Activated CD8-positive, alpha-beta memory T cell treated with anti-CD3 and anti-CD28 coated beads for 1 hour (primary cell): ENCODE measurements at places on chromosomes 12 and 14.

GRCh38 chr14:68397822-68398221 lies 395.0 kb downstream of the ZFP36L1 start:
- DNase-seq, result no peak

DNA sequence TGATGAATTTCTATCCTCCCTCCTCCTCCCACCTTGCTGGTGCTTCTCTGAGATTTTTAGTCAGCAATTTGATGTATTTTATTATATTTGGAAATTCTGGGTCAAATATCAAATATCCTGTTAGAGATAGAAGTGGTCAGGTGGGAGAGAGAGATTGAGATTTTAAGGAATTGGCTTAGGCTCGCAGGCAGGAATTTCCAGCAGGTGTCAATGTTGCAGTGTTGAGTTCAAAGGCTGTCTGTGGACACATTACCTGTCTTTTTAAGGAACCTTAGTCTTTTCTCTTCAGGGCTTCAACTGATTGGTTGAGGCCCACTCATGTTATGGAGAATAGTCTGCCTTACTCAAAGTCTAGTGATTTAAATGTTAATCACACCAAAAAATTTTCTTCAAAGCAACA lies 457.3 kb downstream of the FLRT2 start:
- DNase-seq, result no peak

- no peak for DNase-seq
Measured at GRCh38 chr12:113295886-113296556, 38.9 kb downstream of the SLC8B1 start.

DNA sequence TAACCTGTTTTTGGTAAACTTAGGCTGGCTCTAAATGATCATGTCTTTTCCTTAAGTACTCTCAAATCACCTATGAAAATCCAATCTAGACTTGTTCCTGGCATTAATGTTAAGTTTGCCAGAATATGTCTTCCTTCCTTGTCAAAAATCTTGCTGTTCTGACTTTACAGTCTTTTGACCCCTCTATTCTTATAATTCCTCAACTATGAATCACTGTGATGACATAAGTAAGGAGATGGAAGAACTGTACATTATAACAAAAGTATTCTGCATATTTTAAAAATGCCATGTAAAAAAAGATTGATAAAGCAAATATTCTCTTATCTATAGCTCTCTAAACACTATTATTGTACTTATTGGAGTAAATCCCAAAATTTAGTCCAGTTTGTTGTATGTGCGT lies 51.4 kb upstream of the BAZ1A start:
- no peak for DNase-seq

DNA sequence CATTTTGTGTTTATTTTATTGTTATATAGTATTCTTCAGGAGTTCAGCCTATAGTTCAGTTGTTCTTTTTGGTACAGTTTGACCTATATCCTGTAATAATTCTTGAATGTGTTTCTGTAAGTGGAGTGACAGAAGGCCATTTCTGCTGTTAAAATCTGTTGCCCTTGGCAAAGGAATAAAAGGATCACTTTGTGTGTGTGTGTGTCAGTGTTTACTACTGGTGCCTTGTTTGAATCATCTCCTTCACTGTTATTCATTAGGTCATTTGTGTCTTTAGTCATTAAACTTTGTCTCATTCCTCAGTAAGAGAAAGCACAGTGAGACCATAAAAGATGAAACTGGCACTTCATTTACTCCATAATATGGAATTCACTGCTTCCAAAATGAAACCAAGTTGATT lies 130.7 kb downstream of the TMTC2 start:
- DNase-seq, result no peak

GRCh38 chr12:65656891-65657351 lies 167.4 kb upstream of the HMGA2 start:
- no peak for DNase-seq

DNA sequence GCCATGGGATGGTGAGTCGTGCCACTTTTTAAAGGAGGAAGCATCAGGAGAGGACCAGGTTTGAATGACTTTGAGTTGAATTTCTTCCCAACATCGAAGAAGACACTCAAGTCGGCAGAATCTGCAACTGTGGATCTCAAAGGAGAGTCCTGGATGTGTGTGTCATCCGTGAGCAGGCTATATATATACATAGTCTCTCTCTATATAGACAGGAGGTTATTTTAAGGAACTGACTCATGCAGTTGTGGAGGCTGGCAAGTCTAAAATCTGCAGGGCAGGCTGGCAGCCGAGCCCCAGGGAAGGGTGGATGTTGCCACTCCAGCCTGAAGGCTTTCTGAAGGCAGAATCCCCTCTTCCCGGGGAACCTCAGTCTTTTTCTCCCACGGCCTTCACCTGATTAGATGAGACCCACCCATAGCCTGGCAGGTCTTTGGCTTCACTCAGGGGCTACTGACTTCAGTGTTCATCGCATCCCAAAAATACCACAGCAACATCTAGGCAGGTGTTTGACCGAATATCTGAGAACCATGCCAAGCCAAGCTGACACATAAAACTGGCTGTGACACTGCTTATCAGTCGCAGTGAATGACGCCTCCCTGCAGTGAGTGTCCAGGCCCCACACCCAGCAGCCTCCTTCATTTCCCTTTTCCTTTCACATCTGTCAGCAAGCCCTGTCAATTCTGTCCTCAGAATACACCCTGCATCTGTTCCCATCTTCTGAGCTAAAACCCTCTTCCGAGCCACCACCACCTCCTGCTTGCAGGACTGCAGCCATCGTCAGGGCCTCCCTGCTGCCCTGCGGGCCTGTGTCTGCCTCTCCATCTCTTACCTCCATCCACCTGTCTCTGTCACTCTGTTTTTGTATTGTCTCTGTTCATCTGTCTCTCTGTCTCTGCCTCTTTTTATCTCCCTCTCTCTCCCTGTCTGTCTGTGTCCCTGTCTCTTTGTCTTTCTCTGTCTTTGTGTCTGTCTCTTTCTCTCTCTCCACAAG lies 54.0 kb downstream of the ZNF664 start:
- DNase-seq, result no peak

DNA sequence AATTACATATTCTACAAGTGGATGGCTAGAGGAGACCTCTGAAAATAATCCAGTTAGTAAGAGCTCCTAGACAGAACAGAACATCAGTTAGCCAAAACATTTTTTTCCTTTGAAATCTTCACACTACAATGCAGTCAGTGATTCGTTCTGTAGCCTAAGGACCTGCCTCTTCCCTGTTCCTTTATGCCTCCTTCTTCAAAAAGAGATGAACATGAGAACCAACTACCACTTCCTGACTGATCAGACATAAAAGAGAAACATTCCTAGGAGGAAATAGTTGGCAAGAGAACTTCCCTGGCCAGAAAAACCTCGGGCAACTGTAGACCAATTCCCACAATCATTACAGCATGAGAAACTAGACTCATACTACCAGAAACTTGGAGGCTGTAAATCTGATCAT lies 29.4 kb downstream of the ITPR2 start:
- DNase-seq, result no peak

- DNase-seq, result no peak
Measured at GRCh38 chr12:105554223-105554678, 223.8 kb downstream of the C12orf75 start.

DNA sequence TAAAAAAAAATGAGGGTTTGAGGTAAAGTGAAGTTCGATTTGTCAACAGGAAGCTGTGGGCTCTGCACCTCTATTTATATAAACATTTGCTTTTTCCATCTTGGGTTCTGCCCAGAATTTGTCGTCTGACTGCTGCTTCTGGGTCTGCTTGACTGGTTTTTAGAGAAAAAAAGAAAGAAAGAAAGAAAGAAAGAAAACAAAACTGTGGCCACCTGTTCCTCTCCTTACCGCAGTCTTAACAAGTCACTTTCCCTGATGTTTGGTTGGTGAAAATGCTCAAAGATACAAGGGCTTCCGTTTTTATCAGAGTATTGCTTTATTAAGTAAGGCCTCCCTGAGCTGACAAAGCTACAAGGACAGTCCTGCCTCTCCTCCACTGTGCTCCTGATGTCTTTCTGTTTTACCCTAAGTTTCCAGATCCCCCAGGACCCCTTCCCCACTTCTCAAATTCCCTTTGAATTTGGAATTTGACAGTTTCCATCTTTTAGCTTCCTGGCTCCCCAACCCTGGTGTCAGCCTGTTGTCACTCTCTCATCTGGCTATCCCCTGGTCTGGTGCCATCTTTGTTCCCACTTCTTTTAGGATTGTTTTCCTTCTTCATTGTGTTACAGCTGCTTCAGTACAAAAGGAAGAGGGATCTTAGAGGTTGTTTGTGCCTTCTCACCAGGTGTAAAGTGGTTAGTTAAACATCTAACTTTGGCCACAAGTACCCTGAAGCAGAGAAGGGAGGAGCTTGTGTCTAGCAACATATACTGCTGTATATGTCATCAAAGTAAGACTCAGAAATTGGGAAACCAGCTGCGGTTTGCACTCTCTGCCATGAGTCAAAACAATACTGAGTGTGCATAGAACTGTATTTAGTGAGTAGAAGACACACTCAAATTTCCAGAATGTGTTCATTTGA lies 18.0 kb downstream of the MFAP5 start:
- peak; percentile 12 for DNase-seq

DNA sequence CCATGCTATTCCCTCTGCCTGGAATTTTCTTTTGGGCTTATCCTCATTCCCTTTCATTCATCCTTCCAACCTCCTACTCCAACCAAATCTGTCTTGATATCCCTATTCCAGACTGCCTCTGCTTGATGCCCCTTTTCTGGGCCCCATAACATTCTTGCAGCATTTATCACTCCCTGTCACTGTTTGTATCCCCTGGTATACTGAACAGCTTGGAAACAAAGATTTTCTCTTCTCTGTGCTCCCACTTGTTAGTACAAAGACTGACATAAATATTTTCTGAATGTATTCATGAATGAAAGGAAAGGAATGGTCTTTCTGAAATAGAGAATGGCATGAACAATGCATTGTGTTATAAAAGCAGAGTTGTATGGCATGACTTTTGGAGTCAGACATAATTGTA lies 7.5 kb downstream of the IRAK4 start:
- DNase-seq, result no peak

GRCh38 chr14:92225731-92226130 lies 97.2 kb upstream of the SLC24A4 start:
- no peak for DNase-seq

DNA sequence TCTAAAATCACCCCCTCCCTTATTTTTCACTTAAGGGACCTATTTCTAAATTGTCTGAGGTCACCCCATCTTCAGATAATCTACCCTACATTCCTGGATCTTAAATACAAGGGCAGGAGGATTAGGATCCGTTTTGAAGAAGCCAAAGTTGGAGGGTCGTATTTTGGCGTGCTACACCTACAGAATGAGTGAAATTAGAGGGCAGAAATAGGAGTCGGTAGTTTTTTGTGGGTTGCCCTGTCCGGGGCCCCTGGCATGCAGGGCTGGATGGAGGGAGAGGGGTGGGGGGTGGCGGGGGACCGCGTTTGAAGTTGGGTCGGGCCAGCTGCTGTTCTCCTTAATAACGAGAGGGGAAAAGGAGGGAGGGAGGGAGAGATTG lies 300 bp upstream of the CCND2 start:
- no peak for DNase-seq

- no peak for DNase-seq
Measured at GRCh38 chr14:85482552-85482951, 47.4 kb upstream of the FLRT2 start.

DNA sequence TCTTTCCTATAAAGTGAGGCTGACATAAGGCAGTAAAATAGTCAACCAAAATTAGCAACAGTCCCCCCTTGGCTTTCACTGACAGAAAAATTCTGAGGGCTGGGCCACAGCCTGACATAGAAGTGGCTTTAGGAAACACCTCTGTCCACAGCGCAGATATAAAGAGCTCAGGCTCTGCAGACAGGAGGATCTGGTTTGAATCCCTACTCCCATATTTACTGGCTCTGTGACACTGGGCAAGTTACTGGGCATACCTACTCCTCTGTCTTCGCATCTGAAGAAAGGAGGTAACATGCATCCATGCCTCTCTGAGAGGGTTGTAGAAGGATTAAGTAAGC lies 95.3 kb downstream of the STXBP6 start:
- no peak for DNase-seq

DNA sequence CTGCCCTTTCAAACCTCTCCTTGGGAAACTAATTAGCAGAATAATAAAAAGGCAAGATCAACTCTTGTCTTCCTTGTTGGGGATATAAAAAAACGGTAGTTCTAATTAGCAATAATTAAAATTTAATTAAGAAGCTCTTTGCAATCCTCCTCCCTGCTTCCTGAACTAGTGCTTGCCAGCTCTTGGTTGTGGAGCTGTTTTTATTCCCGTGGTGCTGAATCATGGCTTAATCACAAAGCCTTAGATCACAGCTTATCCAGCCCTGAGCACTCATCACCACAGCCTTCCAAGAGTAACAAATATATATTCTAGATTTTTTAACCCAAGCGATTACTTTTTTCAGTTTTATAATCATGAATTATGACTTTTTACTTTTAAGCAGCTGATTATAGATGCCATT lies 63.2 kb upstream of the INSM2 start:
- DNase-seq, result no peak

- DNase-seq, result no peak
Measured at GRCh38 chr14:100610511-100611217, 23.4 kb upstream of the BEGAIN start.

GRCh38 chr14:26577711-26578110 lies 20.1 kb downstream of the NOVA1 start:
- DNase-seq, result no peak

GRCh38 chr14:99842141-99842540 lies 48.9 kb downstream of the EML1 start:
- DNase-seq, result no peak

DNA sequence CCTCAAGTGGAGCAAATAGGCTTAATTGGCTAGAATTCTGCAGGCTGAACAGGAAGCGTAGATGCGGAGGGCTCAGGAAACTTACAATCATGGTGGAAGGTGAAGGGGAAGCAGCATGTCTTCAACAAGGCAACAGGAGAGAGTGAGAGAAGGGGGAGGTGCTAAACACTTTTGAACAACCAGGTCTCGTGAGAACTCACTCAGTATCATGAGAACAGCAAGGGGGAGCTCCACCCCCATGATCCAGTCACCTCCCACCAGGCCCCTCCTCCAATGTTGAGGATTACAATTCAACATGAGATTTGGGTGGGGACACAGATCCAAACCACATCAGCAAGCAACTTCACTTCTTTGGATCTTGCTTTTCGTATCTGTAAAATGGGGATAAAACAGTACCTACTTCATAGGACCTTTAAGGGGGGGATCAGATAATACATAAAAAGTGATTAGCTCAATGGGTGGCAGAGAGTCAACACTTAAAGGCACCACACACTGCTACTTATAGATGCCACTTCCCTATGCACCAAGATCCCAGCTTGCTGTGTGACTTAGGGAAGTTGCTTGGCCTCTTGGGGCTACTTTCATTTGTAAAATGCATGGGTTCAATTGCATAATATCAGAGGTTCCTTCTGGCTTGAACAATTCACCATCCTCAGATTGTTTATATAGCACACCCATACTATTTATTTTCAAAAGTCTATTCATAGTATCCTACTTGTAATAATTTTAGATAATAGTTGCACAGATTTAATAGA lies 184.8 kb upstream of the RPH3A start:
- DNase-seq, result no peak

- DNase-seq, result no peak
Measured at GRCh38 chr12:52965337-52965731, 16.4 kb downstream of the KRT18 start.
